HFFc6 (cell line): ENCODE measurements at places on chromosomes 6 and 20. TPM values are rescaled to one million over a fixed set of nuclear protein-coding genes. Genes with fewer than 3 reads are reported as not detected.

FAM83B gene
- not detected in 3 replicates for total RNA-seq

ERGIC3 gene
- 240 and 271 TPM in 2 replicates for total RNA-seq

RAB44 gene
- total RNA-seq, result 0.57 TPM in 1 of 2 replicates, not detected in the other

IP6K3 gene
- total RNA-seq, result 1.5 TPM in 1 of 2 replicates, not detected in the other

COL9A1 gene
- total RNA-seq, result not detected in 2 replicates
